Osteoblast (primary cell): ENCODE measurements at places on chromosomes 7 and 10. TPM values are rescaled to one million over a fixed set of nuclear protein-coding genes. Genes with fewer than 3 reads are reported as not detected.

Gene CYP2C19
- not detected in 2 replicates for total RNA-seq

GRCh38 chr10:18224626-18225445 lies 84.6 kb downstream of the CACNB2 start:
- no peak for DNase-seq

GRCh38 chr7:129882531-129882930 lies 70.2 kb downstream of the UBE2H start:
- peak; percentile 48 for DNase-seq

DNA sequence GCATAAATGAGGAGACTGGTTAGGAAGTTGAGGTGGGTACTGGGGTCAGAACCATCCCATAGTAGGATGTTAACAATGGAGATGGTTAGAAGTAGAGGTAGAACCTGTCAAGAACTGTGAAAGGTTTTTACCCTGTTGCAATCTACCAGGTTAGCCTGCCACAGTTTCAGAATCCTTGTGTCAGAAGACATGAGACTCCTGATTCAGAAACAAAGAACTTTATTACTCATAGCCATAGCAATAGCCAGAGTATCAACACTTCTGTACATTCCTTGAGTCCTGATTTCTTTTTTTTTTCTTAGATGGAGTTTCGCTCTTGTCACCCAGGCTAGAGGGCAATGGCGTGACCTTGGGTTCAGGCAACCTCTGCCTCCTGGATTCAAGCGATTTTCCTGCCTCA lies 200.9 kb downstream of the GRM3 start:
- no peak for DNase-seq

GRCh38 chr10:122302315-122302714 lies 31.2 kb downstream of the BTBD16 start:
- DNase-seq, result no peak

DNA sequence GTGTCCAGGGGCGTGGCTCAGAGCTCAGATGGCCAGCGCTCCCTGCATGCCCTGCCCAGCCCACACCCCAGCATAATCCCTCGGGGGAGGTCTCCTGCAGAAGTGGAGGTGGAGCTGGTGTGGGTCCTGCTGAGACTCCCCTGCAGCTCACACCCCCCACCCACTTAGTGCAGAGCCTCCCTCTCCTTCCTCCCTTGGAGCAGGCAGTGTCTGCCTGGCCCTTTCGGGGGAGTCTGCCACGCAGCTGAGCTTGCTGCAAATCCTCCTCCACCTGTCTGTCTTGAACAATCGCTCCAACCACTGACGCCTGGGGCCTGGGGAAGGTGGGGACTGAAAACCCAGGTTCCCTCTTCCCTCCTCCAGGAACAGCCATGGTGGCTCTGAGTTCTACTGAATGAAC lies 219.7 kb upstream of the PPP2R2D start:
- peak; percentile 26 for DNase-seq
